Naive thymus-derived CD4-positive, alpha-beta T cell (primary cell): ENCODE measurements at places on chromosomes 11 and 22. TPM values are rescaled to one million over a fixed set of nuclear protein-coding genes. Genes with fewer than 3 reads are reported as not detected.
A peak's percentile ranks its signal among the peaks of the same experiment; 100 is the strongest.

Gene WBP2NL
- polyA plus RNA-seq = not detected

Gene OR2AG2
- polyA plus RNA-seq = not detected

Gene NAALAD2
- not detected for polyA plus RNA-seq

Gene DCDC1
- not detected for polyA plus RNA-seq

Gene PHOX2A
- polyA plus RNA-seq = not detected

DNA sequence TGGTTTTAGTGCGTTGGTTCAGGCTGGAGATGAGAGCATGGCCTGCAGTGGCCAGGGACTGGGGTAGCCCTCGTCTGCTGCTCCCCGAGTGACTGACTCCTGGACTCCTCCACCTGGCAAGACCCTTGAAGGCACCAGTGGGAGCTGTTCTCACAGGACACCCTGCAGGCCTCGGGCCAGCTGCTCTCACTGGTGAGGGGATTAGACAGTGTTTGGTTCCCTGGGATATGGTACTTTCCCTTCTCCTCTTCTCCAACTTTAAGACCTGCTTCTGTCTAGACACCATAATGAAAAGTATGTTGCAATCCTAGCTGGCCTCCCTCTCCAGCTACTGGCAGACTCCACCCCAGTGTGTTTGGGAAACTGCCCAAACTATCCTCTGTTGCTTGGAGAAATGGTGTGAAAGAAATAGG is 168.8 kb upstream of the CADM1 start:
- no peak for DNase-seq

DNA sequence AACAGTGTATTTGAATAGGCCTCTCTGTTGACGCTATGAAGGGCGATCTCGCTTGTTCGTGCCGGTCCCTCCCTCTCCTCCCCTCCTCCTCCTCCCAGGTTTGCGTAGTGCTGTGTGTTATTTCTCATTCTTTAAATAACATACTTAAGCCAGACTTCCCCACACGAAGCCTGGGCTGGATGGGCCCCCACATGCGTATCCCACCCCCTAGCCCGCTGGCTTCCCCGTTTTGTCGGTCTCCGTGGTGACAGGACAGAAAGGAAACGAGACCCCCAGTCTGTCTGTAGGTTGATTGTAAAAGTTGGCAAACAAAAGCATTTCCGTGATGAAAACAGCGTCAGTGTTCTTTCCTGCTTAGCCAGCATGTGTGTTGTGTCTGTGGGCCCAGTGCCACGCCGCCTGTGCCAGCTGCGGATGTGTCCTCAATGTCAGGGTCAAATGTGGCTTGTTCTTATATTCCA is 27.3 kb downstream of the FAM118A start:
- peak; percentile 57 for DNase-seq

DNA sequence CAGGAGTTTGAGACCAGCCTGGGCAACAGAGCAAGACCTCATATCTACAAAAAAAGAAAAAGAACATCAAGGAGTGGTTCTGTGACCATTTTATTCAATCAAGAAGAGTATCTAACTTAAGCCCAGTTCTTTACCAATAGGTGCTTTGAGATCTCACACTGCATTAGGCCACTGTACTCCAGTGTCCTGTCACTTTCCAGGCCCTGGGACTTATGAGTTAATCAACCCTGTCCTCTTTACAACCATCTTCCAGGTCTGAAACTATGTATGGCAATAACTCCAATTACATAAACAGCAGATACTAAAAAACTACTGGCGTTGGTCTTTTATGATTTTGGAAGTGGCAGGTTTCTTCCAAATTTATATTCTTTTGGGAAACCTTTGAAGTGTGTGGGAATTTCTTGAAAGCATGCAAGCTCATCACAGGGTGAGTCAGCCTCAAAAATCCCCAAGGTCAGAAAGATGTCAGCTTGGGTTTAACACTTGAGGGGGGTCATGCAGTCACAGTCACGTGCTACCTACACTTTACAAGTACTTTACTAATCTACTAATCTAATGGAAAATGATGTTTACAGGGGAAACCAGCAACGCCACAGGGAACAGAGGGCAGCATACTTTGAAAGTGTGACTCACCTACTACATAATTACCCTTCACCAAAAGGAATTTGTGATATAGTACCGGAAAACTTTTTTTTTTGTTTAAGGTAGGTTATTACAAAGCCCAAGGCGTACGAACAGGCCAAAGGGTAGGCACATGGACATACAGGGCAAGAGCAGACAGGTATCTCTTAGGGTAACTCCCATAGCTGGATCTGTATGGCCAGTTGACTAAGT is 15.6 kb downstream of the PISD start:
- DNase-seq = no peak

DNA sequence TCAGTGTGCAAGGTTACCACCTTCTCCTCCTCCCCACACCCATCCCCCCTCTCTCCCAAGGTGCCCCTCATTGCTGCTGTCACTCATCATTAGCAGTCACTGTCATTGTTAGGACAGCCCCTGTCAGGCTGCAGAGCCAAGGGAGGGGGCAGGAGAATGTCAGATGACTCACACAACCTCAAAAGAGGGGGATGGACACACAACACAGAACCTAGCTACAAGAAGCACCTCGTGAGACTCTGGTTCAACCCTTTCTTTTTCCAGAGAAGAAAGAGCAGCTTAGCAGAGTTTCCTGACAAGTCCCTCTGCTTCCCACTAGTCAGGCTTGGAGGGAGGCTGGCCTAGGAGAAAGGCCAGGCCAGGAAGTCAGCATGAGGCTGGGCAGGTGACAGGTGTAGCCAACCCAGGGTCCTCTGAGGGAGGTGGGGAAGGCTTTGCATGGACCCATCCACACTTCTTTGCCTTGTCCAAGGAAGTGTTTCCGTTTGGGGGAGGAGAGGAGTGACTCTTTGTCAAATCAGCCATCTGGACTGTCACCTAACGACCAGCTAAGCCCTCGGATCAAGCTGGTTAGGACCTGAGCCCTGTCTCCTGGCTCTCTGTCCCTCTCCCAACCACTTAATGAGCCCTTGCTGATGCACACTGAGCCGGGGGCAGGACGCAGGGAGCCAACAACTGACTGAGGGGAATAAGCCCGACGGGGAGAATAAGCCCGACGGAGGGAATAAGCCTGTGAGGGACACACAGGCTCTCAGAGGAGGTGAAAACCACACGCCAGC is 18.3 kb downstream of the ADORA2A start:
- no peak for DNase-seq

DNA sequence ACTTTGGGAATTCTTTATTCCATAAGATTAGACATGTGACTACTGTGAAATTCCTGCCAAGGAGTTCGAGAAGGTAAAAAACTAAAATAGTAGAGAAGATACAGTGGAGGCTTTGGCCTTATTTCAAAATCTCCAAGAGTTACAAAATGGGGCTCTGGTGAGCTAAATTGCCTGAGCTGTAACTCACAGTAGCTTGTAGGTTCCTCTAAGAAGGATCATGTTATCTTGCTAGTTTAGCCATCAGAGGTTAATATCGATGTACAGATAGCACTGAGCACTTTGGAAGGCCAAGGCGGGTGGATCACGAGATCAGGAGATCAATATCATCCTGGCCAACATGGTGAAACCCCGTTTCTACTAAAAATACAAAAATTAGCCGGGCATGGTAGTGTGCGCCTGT is 81.1 kb downstream of the USP35 start:
- no peak for DNase-seq

- no peak for DNase-seq
Observed at GRCh38 chr22:44855855-44856254, 103.5 kb downstream of the ARHGAP8 start.
